ENCODE measurements at places on chromosomes 2 and 18.

DNA sequence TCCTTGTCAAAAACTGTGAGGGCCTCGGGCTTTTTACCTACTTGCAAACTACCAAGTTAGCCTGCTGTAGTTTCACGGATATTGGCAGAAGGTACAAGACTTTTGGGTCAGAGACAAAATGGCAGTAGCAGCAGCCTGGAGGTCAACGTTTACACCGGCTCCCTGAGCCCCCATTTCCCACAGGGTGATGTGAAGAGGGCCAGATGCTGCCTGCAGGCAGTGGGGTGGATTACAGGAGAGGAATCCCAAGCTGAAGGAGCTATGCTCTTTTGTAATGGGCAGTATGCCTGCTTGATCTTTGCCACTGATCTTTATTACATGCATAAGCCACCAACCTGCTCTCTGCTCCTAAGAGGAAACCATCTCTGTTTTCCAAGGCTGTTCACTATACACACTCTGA is 29.5 kb upstream of the SP5 start:
- DNase-seq: no peak

DNA sequence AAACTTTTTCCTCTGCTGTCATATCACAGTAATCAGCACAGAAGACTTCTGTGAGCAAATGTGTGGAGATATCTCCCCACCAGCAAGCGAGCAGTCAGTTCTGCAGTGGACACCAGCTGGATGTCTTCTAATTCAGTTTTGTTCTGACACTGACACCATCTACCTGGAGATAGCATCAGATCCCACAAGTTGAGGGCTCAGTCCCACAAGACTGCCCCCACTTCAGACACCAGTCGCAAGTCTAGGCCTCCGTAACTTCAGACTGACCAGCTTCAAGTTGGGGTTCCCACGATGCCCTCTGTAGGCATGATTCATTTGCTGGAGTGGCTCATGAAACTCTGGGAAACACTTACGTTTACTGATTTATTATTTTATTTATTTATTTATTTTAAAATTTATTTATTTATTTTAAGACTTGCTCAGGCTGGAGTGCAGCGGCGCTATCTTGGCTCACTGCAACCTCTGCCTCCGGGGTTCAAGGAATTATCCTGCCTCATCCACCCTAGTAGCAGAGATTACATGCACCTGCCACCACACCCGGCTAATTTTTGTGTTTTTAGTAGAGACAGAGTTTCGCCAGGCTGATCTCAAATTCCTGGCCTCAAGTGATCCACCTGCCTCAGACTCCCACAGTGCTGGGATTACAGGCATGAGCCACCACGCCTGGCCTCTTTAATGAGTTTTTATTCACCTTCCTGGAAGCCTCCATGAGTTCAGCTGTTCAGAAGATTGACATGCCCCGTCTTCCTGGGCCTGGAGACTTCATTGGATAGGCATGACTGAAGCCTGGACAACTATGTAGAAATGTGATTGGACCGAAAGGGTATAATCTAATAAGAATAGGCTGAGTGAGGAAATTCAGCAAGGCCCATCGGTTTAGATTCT is 55.7 kb downstream of the PAPOLG start:
- DNase-seq: no peak

GRCh38 chr2:31586230-31586629 is 5.5 kb upstream of the SRD5A2 start:
- no peak for DNase-seq

DNA sequence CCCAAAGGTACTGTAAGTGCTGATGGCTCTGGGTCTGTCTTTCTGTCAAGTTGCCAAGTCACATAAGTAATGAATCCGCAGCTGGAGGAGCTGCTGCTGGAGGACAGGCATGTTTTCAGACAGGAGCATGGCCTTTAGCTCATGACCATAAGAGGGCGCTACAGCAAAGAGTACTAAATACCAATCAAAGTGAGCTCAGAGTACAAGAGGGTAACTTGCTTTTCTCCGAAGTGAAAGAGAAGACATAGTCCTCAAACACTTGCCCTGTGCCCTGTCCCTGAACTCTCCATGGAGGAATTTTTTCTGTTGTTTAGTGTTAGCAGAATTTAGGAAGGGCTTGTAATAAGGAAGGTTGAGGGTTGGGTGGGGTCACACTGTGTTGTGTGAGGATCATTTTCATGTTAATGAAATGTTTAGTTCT is 58.0 kb upstream of the EML6 start:
- DNase-seq: no peak

DNA sequence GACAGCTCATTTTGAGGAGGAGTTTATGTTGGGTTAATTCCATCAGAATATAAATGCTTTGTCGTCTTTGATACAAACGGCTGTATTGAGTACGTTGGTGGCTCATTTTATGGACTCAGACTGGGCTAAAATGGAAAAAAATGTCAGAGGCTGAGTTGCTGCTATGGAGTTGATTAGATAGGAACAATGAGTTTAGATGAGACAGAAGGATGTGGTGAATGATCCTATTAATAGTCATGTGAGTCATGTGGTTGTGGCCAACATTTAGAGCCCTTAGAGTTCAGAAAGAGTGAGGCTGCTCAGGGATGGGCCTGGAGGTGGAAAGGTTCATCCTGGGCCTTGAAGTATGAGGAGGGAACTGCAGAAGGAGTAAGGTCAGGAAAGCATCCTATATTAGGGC is 434.2 kb downstream of the MEIS1 start:
- no peak for DNase-seq

DNA sequence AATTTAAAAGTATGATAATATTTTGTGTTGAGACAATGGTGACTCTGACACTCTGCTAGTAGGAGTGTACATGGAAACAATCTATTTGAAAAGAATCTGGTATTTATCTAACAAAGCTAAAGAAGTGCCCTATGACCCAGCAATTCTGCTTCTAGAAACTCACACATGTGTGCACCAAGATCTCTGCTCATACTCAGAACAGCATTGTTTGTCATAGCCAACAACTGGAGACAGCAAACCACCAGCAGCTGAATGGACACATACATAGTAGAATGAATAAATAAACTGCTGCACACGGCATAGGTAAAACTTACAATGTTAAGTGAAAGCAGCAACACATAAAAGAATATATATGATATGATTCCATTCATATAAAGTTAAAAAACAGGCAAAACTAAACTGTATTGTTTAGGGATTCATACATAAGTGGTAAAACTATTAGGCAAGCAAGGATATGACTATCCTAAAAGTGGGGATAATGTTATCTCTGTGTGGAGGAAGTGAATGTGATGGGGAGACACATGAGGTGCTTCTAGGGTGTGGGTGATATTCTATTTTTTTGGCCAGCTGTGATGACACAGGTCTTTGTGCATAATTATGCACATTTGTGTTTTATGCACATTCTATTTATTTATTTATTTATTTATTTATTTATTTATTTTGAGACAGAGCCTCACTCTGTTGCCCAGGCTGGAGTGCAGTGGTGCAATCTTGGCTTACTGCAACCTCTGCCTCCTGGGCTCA is 71.1 kb downstream of the RFTN2 start:
- no peak for DNase-seq

- no peak for DNase-seq
Observed at GRCh38 chr2:44951714-44952113, 10.2 kb downstream of the SIX3 start.

DNA sequence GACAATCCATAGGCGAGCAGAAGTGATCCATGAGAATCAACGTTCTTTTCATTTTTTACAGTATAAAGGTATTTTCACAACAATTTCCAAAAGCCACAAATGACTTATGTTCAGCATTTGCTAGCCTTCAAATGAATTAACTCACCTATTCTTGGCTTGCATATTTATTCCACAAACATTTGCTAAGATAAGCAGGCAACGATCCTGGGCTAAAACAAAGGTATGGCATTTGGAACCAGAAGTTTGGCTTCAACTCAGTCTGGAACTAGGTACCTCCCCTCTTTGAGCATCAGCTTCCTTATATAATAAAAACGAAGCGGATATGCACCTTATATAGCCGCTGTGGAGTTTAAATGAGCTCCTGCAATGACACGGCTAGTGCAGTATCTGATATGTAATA is 20.5 kb downstream of the CYRIA start:
- DNase-seq: no peak
